ENCODE measurements at places on chromosomes 1 and 21.

DNA sequence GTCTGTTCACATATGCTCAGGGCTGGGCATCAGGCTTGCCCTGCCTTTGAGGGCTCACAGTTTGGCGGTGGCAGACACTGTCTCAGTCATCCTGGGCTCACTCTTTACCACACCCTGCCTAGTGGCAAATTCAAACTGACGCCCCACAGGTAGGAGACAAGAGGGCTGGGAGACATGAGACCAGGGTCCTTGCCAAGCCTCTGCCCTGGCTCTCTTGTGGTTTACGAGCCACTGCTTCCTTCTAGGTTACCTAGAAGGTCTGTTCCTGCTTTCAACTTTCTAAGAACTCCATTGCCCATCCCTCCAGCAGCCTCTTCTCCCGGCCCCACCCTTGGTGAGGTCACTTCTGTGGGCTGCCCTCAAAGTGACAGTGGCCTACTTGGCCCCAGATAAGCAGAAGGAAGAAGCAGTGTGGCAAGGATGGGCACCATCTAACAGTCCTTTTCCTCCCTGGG, 10.5 kb downstream of the KIF21B start:
- DNase-seq = no peak

GRCh38 chr1:37722181-37723071, 30.1 kb downstream of the CDCA8 start:
- DNase-seq = no peak

DNA sequence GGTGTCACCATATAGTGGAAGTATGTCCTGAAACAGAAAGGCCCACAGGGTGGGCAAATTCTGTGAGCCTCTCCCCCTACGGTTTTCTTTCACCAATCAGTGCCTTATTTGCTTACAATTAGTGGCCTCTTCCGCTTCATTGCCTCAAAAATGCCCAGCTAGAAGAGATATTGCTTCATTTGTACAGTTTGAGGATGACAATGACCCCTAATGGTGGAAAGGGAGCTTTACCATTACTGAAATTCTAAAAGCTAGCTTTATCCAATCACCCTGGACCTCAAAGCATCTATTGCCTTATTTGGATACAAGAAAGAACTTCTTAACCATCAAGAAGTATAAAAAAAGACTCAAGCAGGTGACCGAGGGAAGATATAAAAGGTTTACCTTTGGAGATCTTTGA, 49.6 kb downstream of the LRRC71 start:
- no peak for DNase-seq

DNA sequence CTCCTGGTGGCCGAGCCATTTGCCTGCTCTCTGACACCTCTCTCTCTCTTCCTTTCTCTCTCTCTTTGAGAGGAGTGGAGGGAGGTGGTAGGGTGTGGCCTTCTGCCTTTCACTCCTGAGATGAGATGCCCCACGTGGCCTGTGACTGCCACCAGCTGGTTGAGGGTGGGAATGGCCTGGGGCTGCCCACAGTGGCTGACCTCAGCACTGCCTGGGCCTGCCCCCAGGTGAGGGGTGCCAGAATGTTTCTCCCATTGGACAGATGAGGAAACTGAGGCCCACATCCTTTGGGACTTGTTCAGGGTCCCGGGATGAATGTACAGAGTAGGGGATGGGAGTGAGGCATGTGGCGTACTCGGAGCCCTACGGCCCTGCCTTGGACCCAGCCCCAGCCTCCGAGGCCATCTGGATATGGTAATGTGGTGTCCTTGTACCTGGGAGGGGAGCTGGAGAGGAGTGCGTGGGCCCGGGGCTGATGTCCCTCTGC, 12.7 kb upstream of the C1orf167 start:
- peak; percentile 41 for DNase-seq

- no peak for DNase-seq
Measured at GRCh38 chr1:201746156-201746555, 82.8 kb upstream of the IPO9 start.

DNA sequence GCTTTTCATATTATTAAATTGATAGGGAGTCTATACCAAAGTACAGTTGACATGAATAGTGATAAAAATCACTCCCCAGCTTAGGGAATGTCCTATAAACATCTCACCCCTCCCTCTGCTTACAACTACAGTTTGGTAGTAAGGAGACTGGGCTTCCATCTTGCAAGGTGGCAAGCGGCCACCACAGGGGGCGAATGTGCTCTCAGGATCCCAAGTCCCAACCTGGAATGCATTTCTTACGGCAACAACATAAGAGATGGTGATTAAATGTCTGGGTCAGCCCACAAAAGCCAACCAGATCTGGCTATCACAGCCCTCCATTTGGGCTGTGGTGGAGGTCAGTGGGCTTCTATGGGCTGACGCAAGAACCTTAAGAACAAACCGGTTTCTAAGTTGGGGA, 68.0 kb downstream of the SMYD2 start:
- DNase-seq = no peak

GRCh38 chr1:10286244-10286643, 75.9 kb downstream of the KIF1B start:
- no peak for DNase-seq

DNA sequence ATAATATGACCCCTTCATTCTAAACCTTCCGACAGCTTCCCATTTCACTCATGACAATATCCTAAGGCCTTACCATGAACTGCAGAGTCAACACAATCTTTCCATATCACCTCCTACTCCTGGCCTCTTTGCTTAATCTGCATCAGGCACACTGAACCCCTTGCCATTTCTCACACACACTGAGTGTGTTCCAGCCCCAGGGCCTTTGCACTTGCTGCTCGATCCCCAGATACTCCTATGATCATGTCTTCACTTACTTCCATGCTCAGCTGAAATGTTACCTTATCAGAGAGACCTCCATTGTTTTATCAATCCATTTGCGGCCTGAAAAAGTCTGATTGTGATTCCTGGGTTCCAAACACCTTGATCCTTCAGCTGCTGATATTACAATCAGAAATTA, 47.0 kb downstream of the ETS2 start:
- DNase-seq = no peak

DNA sequence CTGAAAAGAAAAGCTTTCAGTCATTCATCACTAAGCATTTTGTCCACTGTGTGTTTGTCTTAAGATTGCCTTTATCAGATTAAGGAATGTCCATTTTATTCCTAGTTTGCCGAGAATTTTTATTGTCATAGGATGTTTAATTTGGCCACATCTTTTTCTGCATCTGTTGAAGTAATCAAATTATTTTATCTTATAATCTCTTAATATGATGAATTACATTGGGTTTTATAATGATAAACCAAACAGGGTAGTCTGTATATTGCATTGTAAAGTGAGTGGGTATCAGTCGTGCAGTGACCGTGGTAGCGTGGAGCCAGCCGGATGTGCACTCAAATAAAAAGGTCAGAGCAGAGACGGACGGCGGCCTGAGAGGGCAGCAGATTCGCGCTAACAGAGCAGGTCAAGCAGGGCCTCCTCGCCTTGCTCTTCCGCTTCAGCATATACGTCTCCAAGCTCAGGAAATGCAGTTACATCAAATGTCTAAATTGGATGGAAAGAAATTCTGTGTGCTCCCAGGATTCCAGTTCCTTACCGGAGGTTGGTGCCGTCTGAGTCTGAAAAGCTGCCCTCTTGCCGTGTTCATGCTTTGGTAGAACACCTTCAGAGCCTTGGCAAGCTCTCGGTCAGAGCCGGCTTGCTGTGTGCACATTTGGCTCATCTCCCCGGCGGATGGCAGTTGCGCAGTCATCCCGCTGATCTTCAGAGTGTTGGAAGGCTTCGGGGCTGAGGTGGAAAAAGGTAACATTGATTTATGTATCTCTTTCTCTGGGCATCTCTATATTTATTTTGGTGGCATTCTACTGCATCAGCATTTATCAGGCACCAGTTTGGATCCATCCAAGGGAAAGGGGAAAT, 51.5 kb downstream of the SCCPDH start:
- DNase-seq = no peak

DNA sequence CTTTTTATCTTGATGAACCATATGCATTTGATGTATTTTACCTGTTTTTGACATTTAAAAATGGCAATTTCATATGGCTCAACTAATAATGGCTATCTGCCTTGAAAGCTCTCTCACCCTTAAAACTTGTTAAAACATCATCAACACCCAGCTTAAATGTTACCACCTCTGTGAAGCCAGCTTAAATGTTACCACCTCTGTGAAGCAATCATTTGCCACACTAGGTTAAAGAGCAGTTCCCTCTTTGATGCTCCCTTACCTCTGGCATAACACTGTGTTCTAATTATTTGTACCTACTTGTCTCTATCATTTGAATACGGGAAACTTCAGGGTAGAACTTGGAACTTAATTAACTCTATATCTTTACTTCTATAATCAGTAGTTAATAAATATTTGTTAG, 182.0 kb downstream of the LHX8 start:
- no peak for DNase-seq

DNA sequence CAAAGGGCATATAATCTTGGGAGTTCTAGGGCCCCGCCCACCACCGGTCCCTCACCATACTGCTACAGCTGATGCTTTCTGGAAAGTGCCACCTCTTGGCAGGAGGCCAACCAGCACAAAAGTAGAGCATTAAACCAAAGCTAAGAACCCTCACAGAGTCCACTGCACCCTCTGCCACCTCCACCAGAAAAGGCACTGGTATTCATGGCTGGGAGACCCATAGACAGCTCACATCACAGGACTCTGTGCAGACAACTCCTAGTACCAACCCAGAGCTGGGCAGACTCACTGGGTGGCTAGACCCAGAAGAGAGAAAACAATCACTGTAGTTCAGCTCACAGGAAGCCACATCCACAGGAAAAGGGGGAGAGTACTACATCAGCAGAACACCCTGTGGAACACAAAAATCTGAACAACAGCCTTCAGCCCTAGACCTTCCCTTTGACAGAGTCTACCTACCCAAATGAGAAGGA, 10.8 kb downstream of the THEM4 start:
- peak; percentile 14 for DNase-seq

GRCh38 chr1:88001460-88001859, 672.8 kb downstream of the LMO4 start:
- DNase-seq = no peak

DNA sequence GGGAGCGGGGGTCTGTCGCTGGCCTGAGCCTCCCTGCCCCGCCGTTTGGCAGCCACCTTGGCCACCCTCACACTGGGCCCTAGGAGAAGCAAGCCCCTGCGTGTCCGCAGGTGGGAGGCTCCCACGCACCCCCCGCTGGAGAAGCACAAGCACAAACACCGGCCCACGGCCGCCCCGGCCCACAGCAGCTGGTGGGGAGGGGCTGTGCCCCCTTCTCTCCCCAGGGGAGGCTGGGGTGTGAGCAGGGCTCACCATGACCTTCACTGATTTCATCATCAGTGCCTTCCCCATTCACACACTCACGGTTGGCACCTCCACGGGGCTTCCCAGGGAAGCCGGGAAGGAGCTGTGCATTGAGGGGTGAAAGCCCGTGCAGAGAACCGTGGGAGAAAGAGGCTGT, 7.9 kb downstream of the AGRN start:
- DNase-seq = no peak

DNA sequence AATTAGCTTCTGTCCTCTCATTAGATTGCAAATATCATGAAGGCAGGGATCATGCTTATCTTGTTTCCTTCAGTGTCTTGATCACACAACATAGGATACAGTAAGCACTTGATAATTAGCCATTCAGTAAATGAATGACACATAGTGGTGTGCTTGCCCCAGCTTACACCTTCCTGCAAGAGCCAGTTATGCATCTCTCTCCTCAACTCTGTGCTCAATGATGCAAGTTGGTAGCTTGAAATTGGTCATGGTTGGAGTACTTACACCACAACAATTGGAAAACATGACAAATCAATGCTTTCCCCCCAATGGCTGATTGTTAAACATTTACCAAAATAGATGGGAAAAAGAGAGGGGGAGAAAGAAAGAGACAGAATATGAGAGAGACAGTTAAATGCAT, 129.2 kb downstream of the NUF2 start:
- DNase-seq = no peak

DNA sequence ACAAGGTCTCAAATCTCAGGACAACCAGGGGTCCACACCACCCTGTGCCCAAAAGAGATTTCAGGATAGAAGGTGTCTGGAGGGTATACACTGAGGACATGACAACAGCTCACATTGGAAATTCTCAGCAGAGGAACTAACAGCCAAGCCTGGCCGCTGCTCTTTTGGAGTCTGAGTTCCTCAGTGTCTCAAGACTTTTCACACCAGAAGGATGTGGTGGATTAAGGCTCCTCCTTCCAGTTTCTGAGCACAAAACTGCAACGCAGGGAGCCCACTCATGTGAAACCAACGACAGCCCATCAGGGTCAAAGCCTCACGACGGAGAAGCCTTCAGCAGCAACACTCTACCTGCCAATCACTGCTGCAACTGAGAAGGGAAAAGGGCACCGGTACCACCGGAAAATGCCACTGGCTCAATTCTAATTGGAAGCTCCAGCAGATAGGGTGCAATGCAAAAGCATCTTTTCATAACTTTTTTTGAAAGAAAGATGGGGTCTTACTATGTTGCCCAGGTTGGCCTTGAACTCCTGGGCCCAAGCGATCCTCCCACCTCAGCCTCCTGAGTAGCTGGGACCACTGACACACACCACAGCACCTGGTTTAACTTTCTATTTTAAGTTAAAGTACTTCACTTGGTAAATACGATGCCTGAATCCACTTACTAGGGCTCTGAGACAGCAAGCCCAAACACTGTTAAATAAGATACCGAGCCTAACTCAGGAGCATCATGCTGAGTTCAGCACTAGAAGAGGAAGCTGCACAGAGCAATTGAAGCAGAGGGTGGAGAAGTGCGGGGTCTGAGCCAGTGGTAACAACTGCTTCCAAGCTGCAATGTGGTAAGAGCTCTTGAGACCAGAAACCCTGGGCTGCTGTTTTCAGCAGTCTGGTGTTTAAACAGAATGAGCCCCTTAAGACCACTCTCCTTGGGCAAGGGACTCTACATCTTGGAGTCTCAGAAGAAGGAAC, 7.8 kb downstream of the CAPZB start:
- DNase-seq = no peak

- DNase-seq = no peak
Measured at GRCh38 chr1:38018864-38019343, 6.4 kb downstream of the UTP11 start.

DNA sequence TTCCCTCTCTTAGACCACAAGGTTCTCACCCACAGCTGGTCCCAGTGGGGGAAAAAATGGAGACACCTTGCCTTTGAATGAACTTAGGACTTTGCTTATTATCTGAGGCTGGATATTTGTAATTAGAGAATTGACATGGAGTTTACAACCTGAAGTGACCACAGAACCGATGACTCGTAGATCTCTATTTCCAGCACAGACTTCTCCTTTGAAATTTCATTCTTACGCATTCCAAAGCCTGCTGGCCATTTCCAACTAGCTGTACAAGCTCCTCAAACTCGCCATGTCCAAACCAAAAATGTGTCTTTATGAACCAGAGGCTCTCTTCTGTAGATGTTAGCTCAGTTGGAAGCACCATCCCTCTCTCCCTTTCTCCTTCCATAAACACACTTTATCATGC, 12.0 kb downstream of the RAB7B start:
- no peak for DNase-seq

Measured in SHP77 (cell line).